ENCODE measurements at places on chromosomes 2 and 18.
A peak's percentile ranks its signal among the peaks of the same experiment; 100 is the strongest.

DNA sequence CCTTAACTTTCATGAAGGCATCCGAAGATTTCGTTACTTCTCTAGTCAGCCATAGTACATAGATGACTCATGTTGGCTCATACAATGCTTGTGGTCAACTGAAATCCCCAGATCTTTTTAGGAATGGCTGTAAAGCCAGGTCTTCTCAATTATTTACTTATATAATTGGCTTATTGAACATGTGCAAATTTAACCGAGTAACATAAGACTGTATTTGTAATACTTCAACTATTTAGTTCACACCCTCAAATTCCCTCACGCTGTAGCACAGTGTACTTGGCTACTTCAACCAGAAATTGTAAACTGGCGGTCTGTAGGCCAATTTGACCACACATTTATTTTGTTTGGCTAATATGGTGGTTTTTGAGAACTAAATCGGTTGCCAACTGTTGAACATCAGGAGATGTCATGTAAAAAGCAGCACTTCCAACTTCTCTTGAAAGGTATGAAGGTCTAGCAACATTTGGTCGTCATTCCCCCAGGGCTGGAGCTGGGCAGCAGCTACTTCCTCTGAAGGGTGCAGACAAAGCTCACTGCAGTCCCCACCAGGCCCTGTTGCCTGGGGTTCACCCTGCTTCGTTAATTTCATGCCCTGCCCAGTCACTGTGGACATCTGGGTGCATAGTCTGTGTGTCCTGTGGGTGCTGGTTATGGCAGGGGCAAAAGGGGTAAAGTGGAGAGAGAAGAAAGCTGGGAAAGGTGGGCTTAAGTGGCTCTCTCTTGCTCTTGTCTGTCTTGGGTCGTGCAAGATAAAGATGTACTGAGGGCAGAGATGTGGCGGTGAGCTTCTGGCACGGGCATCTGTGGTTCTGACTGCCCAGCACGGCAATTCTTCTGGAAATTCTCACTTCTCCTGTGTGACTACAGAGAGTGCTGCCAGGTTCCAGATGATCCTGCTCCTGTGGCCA, 3.2 kb upstream of the SH3RF3 start:
- DNase-seq, result no peak

DNA sequence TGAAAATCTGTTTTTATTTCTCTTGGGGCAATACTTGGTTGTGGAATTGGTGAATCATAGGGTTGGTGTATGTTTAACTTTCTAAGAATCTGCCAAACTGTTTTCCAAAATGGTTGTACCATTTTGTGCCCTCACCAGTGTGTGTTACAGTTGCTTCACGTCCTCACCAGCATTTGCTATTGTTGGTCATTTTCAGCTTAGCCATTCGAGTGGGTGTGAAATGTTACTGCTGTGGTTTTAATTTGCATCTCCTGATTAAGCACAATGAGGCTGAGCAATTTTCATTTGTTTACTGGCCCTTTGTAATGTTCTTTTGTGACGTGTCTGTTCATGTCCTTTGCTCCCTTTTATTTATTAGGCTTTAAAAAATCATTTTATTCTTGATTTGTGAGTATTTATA, 49.7 kb downstream of the FOSL2 start:
- no peak for DNase-seq

DNA sequence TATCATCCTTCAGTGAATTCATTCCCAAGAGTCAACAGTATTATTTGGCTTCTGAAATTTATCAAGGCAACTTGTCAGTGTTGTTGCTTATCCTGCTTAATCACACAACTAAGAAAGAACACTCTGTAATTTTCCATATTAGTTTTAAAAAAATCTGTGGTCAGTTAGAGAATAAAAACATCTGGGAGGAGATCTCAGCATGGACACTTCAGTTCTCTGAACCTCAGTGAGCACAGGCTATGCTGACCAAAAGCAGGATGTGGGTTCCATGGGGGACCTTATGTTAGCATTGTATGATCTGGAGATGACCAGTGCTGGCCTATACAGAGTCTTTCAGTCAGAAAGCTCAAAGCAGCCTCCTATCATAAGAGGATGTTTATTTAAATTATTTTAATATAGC, 79.1 kb upstream of the KLHL14 start:
- no peak for DNase-seq

GRCh38 chr2:25673300-25674076, at the start of gene DTNB:
Gene DTNB, minus strand, starts transcription at chr2:25673577. Its CDS starts 20,917 bp downstream, at chr2:25652660.
- peak; percentile 91 for DNase-seq

GRCh38 chr18:69217196-69218000, 183.3 kb upstream of the DOK6 start:
- peak; percentile 43 for DNase-seq

DNA sequence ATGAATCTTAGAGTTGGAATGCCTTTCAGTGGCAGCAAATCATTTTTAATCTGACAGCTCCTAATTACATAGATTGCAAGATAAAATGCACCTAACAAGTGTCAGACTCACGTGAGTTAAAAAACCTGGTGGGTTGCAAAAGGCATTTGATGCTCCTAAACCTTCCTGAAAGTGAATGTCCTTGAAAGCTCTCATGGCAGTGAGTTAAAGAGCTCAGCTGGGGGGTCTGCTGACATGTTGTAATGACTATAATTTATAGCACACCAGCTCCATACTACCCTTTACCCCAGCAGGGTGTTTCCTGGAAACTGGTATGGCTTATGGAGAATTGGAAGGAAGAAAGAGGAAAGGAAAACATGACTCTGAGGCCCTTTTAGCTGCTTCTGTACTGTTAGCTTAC, 91.9 kb upstream of the CAVIN2 start:
- peak; percentile 74 for DNase-seq

DNA sequence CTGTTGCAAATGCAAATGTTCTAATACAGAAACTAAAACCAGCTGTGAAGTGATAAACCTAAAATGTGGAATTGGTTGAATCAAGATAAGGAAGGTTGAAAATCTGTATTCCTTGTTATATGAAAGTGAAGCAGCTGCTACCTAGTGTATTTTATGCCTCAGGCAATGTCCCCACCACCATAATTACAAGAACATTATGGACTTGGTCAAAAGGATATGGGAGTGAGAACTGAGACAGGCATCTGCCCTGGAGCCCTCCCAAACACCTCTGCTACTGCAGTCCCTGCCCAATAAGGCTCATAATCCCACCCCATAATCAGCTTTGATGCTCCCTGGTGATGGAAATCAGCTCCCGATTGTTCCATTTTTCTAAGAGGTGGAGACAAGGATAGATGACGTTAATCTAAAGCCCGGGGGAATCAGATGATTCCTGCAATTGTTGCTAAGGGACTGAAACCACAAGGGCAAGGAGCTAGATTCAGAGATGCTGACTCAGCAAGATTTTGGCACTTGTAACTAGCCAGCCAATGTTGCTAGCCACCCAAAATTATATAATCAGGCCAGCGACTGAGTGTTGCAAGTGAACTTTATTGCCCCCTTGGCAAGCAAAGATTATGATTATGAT, 69.5 kb downstream of the EVA1A start:
- DNase-seq, result peak; percentile 24

GRCh38 chr18:8615397-8616027, 6.3 kb downstream of the RAB12 start:
- peak; percentile 32 for DNase-seq

GRCh38 chr2:239316562-239317465, 84.0 kb downstream of the HDAC4 start:
- no peak for DNase-seq

DNA sequence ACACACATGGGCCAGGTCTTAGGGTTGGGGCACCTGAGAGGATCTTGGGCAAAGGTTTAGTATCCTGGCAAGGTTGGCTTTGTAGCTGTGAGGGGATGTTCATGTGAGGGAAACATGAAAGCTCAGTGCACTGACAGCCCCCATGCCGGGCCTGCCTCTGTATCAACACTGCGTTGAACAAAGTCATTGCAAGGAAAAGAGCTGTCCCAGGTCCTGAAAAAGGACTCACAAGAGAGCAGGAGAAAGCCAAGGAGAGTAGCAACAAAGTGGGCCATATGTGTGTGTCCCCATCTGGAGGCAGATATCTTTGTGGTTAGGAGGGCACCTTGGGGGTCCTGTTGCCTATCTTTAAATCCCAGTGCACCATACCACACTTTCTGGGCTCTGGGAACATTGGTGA, 237.8 kb upstream of the THSD7B start:
- no peak for DNase-seq

GRCh38 chr2:160418853-160419252, 74.8 kb downstream of the RBMS1 start:
- no peak for DNase-seq

Measured in NCI-H1417 (cell line).